COR-L47 (cell line): ENCODE measurements at places on chromosomes 11 and 22.

DNA sequence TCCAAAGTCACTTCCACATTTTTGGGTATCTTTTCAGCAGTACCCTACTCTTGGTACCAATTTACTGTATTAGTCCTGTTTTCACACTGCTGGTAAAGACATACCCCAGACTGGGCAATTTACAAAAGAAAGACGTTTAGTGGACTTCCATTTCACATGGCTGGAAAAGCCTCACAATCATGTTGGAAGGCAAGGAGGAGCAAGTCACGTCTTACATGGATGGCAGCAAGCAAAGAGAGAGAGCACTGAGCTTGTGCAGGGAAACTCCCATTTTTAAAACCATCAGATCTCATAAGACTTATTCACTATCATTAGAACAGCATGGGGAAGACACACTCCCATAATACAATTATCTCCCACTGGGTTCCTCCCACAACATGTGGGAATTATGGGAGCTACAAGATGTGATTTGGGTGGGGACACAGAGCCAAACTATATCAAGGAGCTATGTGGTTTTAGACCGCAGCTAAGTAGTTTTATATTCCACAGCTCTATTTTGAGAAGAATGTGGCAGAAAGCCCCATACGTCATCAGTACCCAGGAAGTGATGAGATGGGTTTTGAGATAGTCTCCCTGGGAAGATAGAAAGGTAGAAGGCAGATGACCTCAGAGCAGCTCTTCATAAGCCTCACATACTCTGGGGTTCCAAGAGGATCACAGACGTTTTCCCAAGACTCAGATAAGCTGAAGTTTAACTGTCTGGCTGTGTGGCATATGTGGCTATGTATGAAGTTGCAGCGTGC lies 96.3 kb downstream of the APIP start:
- no peak for DNase-seq

DNA sequence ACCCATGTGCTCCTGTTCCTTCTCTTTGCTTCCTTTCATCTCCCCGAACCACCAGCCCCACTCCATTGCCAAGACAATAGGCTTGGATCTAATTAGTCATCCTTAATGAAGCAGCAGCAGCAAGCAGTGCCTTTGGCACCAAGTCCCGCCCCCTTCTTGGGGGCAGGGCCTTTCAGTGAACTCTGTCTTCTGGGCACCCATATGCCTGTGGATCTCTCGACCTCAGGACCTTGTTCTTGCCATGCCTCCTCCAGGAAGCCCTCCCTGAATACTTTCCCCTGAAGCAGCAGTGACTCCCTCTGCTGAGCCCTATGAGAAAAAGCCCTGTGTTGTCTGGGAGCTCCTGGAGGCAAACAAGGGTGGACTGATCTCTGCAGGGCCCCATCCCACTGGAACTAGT lies 32.1 kb downstream of the ARHGEF17 start:
- no peak for DNase-seq

DNA sequence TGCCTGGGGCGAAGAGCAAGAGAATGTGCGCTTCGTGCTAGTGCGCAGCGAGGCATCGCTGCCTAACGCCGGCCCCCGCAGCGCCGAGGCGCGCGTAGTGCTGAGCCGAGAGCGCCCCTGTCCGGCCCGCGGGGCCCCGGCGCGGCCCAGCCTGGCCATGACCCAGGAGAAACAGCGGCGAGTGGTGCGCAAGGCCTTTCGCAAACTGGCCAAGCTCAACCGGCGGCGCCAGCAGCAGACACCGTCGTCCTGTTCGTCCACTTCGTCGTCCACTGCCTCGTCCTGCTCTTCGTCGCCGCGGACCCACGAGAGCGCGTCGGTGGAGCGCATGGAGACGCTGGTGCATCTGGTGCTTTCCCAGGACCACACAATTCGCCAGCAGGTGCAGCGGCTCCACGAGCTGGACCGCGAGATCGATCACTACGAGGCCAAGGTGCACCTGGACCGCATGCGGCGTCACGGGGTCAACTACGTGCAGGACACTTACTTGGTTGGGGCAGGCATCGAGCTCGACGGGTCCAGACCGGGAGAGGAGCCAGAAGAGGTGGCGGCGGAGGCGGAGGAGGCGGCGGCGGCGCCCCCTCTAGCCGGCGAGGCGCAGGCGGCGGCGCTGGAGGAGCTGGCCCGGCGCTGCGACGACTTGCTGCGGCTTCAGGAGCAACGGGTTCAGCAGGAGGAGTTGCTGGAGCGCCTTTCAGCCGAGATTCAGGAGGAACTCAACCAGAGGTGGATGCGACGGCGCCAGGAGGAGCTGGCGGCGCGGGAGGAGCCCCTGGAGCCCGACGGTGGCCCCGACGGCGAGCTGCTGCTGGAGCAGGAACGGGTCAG lies 1.0 kb downstream of the RASSF10 start:
- DNase-seq, result peak; percentile 31

- DNase-seq, result no peak
These were observed 19.1 kb downstream of the SMIM38 start for GRCh38 chr11:69174841-69175240.

DNA sequence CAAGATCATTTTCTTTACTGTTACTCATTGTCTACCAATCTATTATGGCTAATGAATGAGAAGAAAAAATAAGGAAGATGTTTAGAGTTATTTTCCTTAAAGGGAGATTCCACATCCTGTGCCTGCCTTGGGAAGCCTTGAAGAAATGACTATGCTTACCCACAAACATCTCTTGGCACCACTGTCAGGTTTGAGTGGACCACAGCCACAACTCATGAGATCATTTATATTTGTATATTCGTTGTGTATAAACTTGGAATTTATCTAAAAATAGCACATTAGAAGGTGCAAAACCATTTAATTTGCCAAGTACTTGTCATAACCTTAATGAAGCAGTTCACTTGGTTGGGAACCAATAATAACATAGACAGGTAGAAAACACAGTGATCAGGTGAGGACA lies 740.8 kb downstream of the DLG2 start:
- no peak for DNase-seq

GRCh38 chr11:112784323-112785073 lies 176.7 kb upstream of the NCAM1 start:
- DNase-seq, result no peak

GRCh38 chr11:26087120-26087935 lies 244.6 kb upstream of the ANO3 start:
- DNase-seq, result no peak

- DNase-seq, result no peak
These were observed 4.1 kb downstream of the TMEM80 start for GRCh38 chr11:699753-700152.

GRCh38 chr11:76314741-76315090 lies 66.2 kb downstream of the THAP12 start:
- no peak for DNase-seq

- DNase-seq, result peak; percentile 5
These were observed 13.5 kb downstream of the SCN3B start for GRCh38 chr11:123640677-123641494.

- peak; percentile 72 for DNase-seq
These were observed at the start of gene MTMR2 for GRCh38 chr11:95923728-95924413. Gene MTMR2, minus strand, starts transcription at chr11:95924107. Its CDS starts 153 bp downstream, at chr11:95923954.
